Activated CD8-positive, alpha-beta T cell treated with anti-CD3 and anti-CD28 coated beads for 36 hours (primary cell): ENCODE measurements at places on chromosomes 6 and 20. TPM values are rescaled to one million over a fixed set of nuclear protein-coding genes. Genes with fewer than 3 reads are reported as not detected.

The NOL4L gene
- total RNA-seq, result 23.9 TPM

The EBF4 gene
- 1.2 TPM for total RNA-seq

The DSP gene
- total RNA-seq, result 0.07 TPM

The NKX2-4 gene
- not detected for total RNA-seq

The NCOA6 gene
- 15.7 TPM for total RNA-seq

The SLC32A1 gene
- total RNA-seq, result not detected

- no peaks in the 10 kb centered on the region for H3K36me3 ChIP-seq
- H3K4me1 ChIP-seq, result no peaks in the 10 kb centered on the region
- no peak for DNase-seq
- H3K4me3 ChIP-seq, result no peak overlapping the region
- H3K27ac ChIP-seq, result no peak overlapping the region
Observed at GRCh38 chr6:80939898-80940297, 812.6 kb downstream of the TENT5A start.

- no peaks in the 10 kb centered on the region for H3K27me3 ChIP-seq
- no peak for DNase-seq
- H3K4me1 ChIP-seq, result no peaks in the 10 kb centered on the region
- H3K36me3 ChIP-seq, result no peaks in the 10 kb centered on the region
Observed at GRCh38 chr6:8005136-8005535, 59.1 kb downstream of the BLOC1S5 start.

- peak overlapping the region; percentile 93 for H3K27ac ChIP-seq
- H3K27me3 ChIP-seq, result no peaks in the 10 kb centered on the region
- peak overlapping the region; percentile 76 for H3K4me3 ChIP-seq
- DNase-seq, result peak; percentile 98
- peaks cover 57% of the 10 kb centered on the region for H3K36me3 ChIP-seq
Observed at GRCh38 chr6:35302604-35303241, 5.1 kb downstream of the DEF6 start.

DNA sequence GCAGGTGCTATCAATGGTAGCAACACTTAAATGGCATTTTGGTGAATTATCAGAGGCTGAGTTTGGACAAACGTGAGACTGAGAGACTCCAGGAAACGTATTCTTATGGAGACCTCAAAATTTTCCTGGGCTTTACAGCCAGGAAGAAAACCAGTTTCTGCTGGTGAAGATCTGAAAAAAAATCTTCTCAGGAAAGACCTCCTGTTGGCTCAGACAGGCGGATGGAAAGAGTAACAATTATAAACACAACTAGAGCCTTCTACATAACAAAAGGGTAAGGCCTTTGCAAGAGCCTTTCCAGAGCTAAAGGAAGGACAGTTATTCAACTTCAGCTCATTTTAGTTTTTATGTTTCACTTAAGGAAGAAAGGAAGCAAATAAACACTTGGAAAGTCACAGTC lies 274.4 kb downstream of the THBS2 start:
- peaks cover 1% of the 10 kb centered on the region for H3K36me3 ChIP-seq
- no peak overlapping the region for H3K27ac ChIP-seq
- DNase-seq, result no peak
- no peaks in the 10 kb centered on the region for H3K27me3 ChIP-seq
- no peaks in the 10 kb centered on the region for H3K4me1 ChIP-seq

- peaks cover 5% of the 10 kb centered on the region for H3K36me3 ChIP-seq
- H3K27ac ChIP-seq, result no peak overlapping the region
- no peaks in the 10 kb centered on the region for H3K4me1 ChIP-seq
Observed at GRCh38 chr20:59987135-59987534, 28.9 kb downstream of the CDH26 start.

- no peaks in the 10 kb centered on the region for H3K36me3 ChIP-seq
- H3K27ac ChIP-seq, result no peak overlapping the region
- H3K27me3 ChIP-seq, result peaks cover 2% of the 10 kb centered on the region
Observed at GRCh38 chr6:163716690-163717089, 302.2 kb downstream of the QKI start.

DNA sequence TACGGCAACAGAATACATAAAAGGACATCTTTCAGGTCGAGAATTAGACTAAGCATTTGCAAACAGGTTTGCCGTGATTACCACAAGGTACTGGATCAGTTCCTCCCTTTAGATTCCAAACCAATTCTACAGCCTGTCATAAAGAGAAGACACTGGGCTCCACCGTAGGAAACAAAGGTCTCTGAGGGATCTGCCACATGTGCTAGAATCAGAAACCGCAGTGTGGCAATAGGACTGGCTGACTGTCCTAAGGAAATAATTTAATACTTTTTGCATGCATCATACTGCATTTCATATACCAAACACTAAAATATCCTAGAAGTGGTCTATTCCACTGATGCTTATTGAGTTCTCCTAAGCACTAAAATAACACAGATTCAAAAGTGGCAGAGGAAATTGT lies 59.2 kb downstream of the POPDC3 start:
- no peak for DNase-seq
- H3K27me3 ChIP-seq, result peaks cover 17% of the 10 kb centered on the region
- H3K27ac ChIP-seq, result no peak overlapping the region
- no peaks in the 10 kb centered on the region for H3K36me3 ChIP-seq

DNA sequence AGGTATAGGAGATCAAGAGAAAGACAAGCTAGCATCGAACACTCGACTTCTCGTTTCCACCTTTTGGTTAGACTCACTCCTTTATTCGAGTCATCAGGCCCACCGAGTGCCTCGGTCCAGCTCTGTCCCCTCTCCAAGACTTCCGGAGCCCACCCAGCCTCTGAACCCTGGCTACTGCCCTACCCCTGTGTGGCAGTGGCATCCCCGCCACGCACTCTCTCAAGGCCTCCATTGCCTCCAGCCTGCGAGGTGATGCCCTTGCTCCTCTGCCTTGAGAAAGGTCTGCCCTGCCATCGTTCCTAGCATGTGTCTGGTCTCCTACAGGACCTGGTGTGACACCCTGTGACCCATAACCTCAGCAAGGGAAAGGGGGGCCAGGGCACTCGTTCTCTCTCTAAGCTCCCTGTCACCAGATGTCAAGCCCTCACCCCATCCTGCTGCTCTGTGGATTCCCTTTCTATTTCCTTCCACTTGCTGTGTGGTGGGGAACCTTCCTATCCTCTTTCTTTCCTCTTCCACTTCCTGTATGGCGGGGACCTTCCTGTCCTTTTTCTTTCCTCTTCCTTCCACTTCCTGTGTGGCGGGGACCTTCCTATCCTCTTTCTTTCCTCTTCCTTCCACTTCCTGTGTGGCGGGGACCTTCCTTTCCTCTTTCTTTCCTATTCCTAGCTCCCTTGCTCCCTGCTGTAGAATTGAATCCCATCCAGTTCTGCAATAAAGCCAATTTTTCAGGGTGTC lies 44.7 kb upstream of the QKI start:
- H3K4me3 ChIP-seq, result no peak overlapping the region
- no peak for DNase-seq
- H3K4me1 ChIP-seq, result peaks cover 7% of the 10 kb centered on the region
- H3K27ac ChIP-seq, result no peak overlapping the region

DNA sequence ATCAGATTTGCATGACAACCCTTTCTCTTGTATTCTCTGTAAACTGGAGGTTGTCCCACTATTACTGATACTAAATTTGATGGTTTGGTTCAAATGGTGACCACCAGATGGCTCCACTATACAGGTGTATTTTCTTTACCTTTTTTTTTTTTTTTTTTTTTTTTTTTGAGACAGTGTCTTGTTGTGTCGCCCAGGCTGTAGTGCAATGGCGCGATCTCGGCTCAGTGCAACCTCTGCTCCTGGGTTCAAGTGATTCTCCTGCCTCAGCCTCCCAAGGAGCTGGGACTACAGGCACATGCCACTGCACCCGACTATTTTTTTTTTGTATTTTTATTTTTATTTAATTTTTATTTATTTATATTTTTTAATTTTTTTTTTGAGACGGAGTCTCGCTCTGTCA lies 6.6 kb upstream of the WTAP start:
- peak; percentile 60 for DNase-seq
- H3K27ac ChIP-seq, result no peak overlapping the region
- peaks cover 16% of the 10 kb centered on the region for H3K4me1 ChIP-seq

DNA sequence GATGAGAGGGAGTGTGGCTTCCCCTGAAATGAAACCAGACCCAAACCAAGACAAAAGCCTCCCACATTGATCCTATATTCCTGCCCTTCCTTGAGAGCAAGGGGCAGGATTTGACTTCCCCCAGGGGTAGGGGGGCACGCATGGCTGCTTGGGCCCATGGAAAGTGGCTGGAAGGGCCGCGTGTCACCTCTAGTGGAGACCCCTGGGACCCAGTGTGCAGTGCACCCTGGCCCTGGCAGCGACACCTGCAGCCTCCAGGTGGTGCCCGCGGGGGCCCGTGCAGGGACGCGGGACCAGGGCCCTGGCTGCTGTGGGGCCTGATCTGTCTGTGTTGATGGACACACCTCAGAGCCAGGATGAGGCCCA lies 18.0 kb upstream of the SLCO4A1 start:
- peak; percentile 48 for DNase-seq
- peaks cover 28% of the 10 kb centered on the region for H3K4me1 ChIP-seq
- no peaks in the 10 kb centered on the region for H3K36me3 ChIP-seq
- H3K27me3 ChIP-seq, result no peaks in the 10 kb centered on the region
- no peak overlapping the region for H3K4me3 ChIP-seq
